ENCODE measurements at places on chromosomes 13 and 19. TPM values are rescaled to one million over a fixed set of nuclear protein-coding genes. Genes with fewer than 3 reads are reported as not detected.

GRCh38 chr13:67143544-67144115, 86.5 kb downstream of the PCDH9 start:
- DNase-seq: no peak

NALCN gene
- 0.33 TPM for total RNA-seq

CACNG6 gene
- total RNA-seq: not detected

DNA sequence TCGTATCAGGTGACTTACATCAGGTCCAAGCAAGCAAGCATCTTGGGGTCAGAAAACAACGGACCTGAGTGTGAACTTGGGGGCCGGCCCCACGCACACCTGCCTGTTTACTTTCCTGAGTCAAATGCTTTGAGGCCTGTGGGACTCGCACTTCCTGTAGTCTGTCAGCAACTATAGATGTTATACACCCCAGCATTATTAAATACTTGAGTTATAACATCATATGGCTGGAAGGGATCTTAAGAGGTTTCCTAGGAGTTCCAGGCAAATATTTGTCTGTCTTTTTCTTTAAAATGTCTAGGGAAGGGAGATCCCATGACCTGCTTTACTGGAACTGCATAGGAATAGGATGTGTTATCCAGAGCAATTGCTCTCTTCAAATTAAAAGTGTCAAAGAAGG, 280.6 kb downstream of the SHISA2 start:
- DNase-seq: no peak

Data from sigmoid colon (tissue), 7 donors.